ENCODE measurements at places on chromosomes 4 and X. TPM values are rescaled to one million over a fixed set of nuclear protein-coding genes. Genes with fewer than 3 reads are reported as not detected.

The PPM1K gene
- 91.9 TPM for total RNA-seq

DNA sequence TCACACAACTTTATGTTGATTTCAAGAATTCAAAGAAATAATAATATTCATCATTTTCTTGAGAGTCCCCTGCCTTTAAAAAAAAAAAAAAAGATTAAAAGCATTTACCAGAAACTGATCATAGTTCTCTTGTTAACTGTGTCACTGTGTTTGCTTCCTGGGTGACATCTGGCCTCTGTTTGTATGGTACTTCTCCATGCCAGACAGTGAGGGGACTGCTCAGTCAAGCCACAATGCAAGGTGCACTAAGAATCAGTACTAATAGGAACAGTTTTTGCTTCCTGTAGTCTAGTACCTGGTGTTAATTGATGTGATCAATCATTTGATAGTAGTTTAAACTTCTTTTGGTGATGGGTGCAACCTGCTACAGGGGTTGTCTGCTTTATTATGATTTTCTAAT lies 77.5 kb downstream of the PHOX2B start:
- DNase-seq, result no peak
- H3K27me3 ChIP-seq, result no peaks in the 10 kb centered on the region
- H3K27ac ChIP-seq, result no peak overlapping the region
- H3K36me3 ChIP-seq, result no peaks in the 10 kb centered on the region
- H3K4me1 ChIP-seq, result no peaks in the 10 kb centered on the region

DNA sequence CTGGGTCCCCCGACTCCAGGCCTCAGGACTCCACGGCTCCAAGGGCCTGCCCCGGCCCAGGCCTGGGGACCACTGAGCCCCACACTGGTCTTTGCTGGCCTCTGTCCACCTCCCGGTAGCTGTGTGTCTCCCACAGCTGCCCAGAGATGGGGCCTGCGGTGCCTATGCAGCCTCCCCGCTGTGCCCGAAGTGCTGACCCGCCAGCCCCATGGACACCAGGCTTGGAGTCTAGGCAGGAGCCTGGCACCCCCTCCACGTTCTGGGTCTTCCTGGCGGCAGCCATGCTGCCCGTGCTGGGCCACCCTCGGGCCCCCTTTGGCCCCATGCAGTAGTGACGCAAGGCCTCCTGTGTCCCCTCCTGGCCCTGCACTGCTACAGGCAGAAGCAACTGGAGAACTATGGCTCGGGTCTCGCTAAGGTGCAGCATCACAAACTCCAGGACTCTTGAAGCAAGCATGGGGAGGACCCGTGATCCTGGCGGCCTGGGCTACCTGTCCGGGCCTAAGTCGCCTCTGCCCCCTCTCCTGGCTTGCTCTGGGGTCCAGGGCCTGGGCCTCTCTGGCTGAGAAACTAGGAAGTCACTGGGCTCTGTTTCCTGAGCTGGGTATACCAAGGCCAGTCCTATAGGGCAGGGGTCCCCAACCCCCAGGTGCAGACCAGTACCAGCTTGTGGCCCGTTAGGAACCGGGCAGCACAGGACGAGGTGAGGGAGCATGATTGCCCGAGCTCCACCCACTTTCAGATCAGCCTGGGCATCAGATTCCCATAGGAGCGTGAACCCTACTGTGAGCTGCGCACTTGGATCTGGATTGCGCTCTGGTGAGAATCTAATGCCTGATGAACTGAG lies 917 bp downstream of the MYL5 start:
- H3K27me3 ChIP-seq, result peaks cover 1% of the 10 kb centered on the region
- peaks cover 7% of the 10 kb centered on the region for H3K4me1 ChIP-seq
- H3K4me3 ChIP-seq, result peak overlapping the region; percentile 88
- peak overlapping the region; percentile 100 for H3K27ac ChIP-seq

DNA sequence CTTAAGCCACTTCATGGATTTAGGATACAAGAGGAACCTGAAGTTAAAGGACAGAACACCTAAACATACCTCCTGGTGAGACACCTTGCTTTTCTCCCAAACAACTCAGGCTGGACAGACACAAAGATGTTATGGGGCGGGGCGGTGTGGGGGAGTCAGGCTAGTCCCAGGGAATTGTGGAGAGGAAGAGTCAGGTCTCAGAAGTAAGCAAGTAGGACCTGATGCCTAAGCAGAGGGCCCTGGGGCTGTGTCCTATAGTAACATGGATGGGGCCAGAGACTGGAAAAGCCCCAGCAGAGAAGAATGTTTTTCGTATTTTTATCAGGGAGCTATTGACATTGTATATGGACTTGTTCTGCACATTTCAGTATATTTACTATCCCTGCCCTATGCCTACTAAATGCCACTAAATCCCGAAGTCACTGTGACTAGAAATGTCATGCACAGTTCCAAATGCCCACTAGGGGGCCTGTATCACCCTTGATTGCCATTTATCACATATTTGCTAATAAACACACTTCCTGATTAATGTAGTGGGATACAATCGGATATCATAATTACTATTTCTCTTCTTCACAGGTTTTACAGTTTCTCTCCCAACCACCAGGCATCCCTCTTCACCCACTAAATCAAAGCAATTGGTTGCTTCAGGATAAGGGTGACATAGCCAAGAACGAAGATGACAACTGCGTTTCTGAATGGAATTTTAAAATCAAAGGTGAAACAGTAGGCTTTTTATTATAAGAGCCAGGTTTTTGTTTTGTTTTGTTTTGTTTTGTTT lies 23.8 kb upstream of the ARHGAP10 start:
- H3K4me3 ChIP-seq, result no peak overlapping the region
- no peak overlapping the region for H3K27ac ChIP-seq
- peak; percentile 44 for DNase-seq
- H3K27me3 ChIP-seq, result no peaks in the 10 kb centered on the region
- H3K36me3 ChIP-seq, result no peaks in the 10 kb centered on the region
- H3K4me1 ChIP-seq, result no peaks in the 10 kb centered on the region

DNA sequence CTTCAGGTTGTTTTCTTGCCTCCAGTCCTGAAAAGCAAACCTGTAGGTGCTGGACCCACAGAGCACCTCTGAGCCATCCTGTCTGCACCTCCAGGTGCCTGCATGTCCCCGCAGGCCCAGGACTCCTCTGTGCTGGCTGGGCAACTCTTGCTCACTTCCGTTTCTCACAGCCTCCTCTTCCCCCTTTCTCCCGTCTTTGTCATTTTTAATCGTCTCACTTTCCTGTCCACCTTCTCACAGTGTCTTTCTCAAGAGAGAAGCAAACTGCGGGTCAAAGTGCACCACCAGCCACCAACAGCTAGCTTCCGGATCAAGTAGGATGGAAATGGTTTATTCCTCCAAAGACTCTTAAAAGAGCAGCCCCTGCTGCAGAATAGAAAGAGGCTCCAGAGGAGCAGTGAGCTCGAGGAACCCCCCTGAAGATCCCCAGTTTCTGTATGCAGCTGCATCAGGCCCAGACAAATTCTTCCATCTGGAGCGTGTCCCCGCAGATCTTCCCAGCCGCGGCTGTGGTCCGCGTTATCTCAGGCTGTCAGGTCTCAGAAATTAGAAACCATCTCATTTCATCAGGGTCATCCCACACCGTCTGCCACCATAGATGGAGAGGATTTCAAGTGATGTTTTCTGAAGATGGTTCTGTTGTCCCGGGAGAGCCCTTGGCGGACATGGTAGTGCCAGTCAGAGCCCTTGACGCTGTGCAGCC lies 87.7 kb downstream of the FHDC1 start:
- DNase-seq, result no peak
- no peaks in the 10 kb centered on the region for H3K27me3 ChIP-seq
- no peaks in the 10 kb centered on the region for H3K4me1 ChIP-seq

DNA sequence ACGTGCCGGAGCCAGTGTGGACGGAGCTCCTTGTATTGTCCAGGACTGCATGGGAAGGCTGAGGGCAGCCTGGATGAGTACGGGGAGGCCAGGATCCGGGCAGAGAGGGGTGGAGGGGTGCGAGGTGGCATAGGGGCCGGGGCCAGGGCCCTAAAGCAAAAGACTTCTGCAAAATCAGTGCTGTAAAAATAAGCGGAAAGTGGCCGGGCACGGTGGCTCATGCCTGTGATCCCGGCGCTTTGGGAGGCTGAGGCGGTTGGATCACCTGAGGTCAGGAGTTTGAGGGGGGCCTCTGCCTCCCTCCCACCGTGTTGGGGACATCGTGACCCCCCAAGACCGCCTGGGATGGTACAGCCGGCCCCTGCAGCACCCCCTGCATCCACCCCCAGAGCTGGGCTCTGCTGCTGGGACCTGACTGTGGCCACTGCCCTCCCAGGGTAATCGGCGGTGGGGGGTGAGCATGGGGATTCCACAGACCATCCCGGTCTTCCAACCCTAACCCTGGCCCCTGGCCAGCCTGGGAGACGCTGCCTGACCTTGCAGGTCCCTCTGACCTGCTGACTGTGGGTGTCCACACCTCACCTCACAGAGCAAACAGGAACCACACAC lies 23.4 kb upstream of the PLCXD1 start:
- H3K4me3 ChIP-seq, result no peak overlapping the region
- H3K27ac ChIP-seq, result no peak overlapping the region
- no peaks in the 10 kb centered on the region for H3K36me3 ChIP-seq
- H3K27me3 ChIP-seq, result no peaks in the 10 kb centered on the region

GRCh38 chr4:43275779-43276178 lies 383.3 kb downstream of the GRXCR1 start:
- no peak overlapping the region for H3K4me3 ChIP-seq
- no peak overlapping the region for H3K27ac ChIP-seq
- H3K27me3 ChIP-seq, result no peaks in the 10 kb centered on the region
- no peak for DNase-seq
- H3K4me1 ChIP-seq, result no peaks in the 10 kb centered on the region
- H3K36me3 ChIP-seq, result no peaks in the 10 kb centered on the region
